ENCODE measurements at places on chromosomes 1 and 21.

GRCh38 chr1:215590779-215591491, 23.8 kb downstream of the KCTD3 start:
- no peak for DNase-seq

DNA sequence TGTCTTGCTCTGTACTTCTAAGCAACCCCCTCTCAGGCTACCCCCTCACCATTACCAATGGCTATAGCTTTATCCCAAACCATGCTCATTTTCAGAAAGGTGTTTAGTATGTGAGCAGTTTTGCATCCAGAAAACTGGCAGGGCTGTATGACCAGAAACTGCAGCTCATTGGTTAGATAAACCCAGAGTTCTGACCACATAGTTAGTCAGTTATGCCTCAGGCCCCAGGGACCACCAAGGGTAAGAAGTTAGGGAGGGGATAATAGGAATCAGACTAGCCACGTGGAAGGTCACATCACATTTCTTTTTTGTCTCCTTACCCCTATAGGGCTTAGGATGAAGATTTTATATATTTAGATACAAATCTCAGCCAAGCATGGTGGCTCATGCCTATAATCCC, 1.2 kb downstream of the ITGA10 start:
- DNase-seq: no peak

DNA sequence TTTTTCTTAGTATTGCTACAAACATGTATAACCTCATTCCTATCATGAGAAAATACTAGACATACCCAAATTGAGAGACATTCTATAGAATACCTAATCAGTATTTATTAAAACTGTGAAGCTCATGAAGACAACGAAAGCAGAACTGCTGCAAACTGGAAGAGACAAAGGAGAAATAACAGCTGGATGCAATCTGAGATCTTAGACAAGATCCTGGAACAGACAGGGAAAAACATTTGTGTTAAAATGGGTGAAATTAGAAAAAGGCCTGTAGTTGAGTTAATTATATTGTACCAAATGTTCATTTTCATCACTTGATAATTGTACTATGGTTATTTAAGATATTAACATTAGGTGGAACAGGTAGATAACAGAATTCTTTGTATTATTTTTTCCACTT, 392.0 kb downstream of the PLPP3 start:
- no peak for DNase-seq

DNA sequence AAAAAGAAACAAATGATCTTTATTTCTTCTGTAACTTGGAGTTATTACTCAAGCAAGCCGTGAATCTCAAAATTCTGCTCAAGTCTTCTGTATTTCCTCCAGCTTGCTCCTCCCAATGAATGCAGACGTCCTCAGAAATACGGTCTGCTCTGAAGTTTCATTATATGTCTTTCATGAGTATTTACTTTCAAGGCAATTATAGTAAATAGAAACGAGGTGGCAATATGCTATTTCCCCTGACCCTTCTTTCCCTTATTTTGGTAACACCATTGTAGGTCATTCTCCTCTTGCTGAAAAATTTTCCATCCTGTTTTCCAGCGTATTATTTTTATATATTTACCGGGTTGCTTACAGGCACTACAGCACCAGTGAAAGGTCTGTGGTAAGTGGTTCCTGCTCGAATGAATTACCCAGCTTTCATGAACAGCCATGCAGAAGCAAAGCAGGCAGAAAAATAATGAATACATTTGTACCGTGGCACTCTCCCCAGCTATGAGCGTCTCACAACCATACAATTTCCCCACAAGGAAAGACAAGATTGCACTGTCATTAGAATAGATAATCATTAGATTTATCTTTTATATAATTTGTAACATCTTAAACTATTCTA, 350.9 kb upstream of the PKN2 start:
- DNase-seq: no peak

- no peak for DNase-seq
Measured at GRCh38 chr1:67019121-67019520, 34.8 kb downstream of the SLC35D1 start.
